ENCODE measurements at places on chromosomes 7 and 10.
A peak's percentile ranks its signal among the peaks of the same experiment; 100 is the strongest.

DNA sequence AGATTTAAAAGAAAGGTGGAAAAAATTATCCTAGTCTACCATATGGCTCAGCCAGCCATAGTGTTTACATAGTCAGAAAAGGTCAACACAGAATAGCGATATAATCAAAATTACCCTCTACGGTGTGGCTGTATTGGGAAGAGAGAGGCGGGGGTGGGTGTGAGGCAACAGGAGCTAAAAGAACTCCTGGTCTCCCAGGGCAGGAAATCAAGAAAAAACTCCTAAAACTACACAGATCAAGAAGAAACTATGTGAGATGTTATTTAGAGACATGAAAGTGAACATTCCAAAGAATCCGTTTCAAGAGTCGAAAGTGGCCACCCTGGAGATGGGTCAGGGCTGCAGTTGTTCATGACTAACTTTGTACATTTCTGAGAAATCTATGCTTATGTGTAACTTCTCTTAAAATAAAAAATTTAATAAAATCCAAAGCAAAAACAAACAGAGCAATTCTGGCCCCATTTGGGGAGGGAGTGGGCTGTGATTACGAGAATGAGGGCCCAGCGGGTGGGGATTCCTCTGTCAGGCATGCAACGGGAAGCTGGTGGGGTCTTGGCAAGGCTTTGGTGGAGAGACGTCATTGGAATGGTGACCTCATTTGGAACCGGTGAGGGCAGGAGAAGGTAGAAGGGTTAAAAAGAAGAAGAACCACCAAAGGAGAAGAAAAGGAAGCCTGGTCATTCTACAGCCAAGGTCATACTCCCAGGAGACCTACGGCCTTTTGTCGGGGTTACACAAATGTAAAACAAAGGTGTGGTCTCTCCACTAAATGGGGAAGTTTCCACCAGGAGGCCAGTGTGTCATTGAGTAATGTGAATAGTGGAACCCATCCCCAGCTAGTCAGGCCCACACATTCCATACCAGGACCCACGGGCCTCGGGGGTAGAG is 71.2 kb upstream of the DUSP5 start:
- peak; percentile 77 for DNase-seq

DNA sequence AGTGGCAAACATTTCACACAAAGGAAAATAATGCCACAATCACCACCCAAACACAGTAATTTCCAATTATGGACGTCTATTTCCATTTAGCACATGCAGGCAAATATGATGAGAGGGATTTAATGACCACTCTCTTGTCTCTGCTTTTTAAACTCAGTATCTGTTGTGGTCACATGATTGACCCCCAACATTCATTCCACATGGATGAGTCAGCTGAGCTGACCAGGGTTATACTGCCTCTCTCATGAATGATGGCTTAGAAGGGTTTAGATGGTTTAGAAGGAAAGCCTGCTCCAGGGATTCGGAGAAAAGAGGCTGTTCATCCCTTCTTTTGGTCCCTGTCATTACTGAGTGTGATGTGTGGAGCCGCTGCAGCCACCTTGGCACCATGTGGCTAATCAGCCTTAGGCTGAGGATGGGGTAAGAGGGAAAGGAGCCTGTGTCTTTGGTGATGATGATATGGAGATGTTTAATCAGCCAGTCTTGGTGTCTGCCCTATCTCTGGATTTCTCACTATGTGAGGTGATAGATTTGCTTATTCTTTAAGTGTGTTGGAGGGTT is 38.2 kb upstream of the JAKMIP3 start:
- DNase-seq: no peak

DNA sequence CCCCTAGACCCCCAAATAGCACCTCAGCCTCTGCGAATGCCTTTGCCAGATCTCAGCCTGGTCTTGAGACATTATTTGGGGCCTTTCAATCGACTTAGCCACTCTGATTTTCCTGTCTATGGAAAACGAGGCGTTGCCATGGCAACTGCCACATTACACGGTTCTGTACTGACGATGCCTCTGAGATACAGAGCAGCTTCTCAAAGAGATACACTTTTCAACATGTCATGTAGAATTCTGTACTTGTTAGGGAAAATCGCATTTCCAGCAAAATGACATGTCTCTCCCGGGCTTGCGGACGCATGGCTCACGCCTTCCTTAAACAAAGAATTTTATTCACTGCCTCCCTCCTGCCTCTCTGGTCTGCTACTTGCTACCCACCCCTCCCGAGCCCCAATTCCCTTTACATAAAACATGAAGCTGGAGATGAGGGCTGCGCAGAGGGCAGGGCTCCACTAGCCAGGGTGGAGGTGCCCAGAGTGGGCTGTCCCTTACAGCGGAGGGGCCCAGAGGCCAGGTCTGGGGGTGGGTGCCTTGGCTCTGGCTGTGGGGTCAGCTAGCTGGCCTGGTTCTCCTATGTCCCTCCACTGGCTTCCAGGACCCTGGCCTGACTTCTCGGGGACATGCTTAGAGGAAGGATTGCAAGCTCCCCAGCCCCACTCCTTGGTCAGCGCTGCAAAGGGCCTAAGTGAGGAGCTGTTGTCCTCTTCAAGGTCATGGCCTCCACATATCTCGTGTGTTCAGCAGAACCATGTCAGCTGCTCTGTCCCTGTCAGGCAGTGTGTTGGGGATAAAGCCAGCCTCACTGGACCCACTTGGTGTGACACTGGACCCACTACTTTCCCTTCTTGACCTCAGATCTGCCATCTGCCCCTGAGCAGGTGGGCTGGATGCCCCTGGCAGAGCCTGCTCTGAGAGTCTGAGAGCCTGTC is 342.5 kb downstream of the RPS24 start:
- no peak for DNase-seq

DNA sequence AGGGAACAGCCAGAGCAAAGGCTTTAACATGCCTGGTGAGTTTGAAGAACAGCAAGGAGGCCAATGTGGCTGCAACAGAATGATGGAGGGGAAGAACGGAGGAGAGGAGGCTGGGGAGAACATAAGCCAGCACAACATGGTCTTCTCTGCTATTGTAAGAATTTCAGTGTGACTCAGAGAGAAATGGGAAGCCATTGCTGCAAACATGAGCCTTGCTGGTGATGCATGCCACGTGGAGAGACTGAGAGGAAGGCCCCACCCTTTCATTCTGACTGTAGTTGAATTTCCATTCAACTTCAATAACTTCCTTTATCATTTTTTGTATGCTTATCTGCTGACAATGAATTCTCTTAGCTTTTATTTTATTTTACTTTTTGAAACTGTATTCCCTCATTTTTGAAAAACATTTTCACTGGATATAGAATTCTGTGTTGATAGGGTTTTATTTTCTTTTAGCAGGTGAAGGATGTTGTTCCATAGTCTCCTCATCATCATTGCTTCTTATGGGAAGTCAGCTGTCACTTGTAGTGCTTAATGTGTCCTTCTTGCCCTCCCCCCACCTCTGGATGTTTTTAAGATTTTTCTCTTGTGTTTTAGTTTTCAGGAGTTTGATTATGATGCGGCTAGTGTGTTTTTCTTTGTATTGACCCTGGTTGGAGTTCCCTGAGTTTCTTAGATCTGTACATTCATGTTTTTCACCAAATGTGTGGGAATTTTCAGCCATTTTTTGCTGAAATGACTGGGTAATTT is 46.4 kb upstream of the LEP start:
- no peak for DNase-seq

DNA sequence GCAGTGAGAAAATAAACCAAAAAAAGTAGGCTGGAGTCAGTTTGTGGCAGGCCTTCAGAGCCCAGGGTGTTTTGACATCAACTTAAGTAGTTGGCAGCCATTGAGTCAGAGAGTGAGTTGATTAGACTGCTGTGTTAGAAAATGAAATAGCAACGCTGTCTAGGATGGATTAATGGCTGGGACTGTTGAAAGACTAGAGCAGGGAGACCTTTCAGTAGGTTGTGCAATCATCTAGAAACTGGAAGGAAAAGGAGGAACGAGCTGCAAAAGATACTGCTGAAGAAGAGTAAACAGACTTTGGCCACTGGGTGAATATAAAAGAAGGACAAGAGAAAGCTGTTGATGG is 28.6 kb upstream of the TRIL start:
- peak; percentile 88 for DNase-seq

- no peak for DNase-seq
These were observed 18.1 kb downstream of the MAD1L1 start for GRCh38 chr7:2214636-2215035.

GRCh38 chr7:35286422-35286821 is 32.5 kb upstream of the TBX20 start:
- DNase-seq: peak; percentile 54

GRCh38 chr10:21991785-21992184 is 11.7 kb downstream of the DNAJC1 start:
- DNase-seq: no peak

GRCh38 chr10:82124713-82125112 is 249.7 kb downstream of the NRG3 start:
- DNase-seq: no peak

DNA sequence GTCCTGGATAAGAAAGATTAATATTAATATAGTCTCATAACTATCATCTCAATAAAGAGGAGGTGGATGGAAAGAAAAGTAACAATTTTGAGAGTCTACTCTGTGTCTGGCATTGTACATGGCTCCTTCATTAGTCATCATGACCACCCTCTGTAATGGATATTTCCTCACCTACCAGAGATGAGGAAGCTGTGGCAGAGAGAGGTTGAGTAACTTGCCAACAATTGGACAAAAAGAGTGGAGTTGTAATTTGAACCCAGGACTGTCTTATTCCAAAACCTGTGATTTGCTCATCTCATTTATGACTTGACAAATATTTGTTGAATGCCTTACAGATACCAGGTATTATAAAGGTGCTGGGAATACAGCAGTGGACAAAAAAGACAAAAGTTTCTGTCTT is 2.1 kb upstream of the IDE start:
- peak; percentile 42 for DNase-seq

- no peak for DNase-seq
These were observed 61.2 kb upstream of the ZNF716 start for GRCh38 chr7:57388761-57389160.

- no peak for DNase-seq
These were observed 1008.8 kb downstream of the KCNMA1 start for GRCh38 chr10:76628801-76629200.

GRCh38 chr10:51433949-51434475 is 265.4 kb downstream of the CSTF2T start:
- no peak for DNase-seq

DNA sequence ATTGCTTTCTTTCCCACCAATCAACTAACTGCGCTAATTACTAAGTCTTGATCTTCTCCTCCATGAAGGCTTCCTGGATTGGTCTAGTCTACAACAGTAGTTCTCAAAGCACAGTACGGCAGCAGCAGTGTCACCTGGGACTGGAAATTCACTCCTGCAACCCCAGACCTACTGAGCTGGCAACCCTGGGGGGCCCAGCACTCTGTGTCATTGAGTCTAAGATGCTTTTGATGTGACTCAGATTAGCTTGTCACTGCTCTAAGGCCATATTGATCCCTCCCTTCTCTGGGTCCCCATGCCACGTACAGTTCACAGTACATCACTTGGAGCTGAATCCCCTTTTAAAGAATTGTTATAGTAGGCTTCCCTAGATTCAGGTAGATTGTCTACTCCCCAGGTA is 65.7 kb upstream of the KMT2C start:
- no peak for DNase-seq

GRCh38 chr7:31075086-31075405 is 22.9 kb downstream of the ADCYAP1R1 start:
- DNase-seq: no peak

DNA sequence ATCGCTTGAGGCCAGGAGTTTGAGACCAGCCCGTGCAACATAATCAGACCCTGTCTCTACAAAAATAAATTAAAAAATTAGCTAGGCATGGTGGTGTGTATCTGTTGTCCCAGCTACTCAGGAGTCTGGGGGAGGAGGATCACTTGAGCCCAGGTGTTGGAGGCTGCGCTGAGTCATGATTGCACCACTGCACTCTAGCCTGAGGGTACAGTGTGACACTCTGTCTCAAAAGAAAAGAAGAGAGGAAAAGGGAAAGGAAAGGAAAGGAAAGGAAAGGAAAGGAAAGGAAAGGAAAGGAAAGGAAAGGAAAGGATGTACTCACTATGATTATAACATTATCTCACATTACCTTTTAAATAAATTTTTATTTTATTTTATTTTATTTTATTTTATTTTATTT is 56.5 kb upstream of the MPP7 start:
- DNase-seq: no peak

DNA sequence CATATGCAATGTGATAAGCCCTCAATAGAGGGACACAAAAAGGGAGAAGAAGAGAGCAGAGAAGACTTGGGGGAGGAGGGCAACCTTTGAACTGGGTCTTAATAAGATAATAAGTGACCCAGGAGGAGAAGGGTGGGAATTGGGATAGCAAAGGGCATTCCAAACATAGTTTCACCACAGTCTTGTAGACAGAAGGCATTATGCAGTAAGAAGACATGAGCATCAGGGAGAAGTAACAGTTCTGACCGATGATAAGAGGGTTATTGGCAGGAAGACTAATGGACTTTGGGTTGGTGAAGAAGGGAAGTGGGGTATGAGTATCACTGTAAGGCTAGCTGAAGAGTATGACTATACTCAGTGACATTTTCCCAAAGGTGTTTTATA is 63.6 kb downstream of the TES start:
- no peak for DNase-seq

- no peak for DNase-seq
These were observed 24.9 kb upstream of the ZC3HAV1L start for GRCh38 chr7:139060695-139061237.

DNA sequence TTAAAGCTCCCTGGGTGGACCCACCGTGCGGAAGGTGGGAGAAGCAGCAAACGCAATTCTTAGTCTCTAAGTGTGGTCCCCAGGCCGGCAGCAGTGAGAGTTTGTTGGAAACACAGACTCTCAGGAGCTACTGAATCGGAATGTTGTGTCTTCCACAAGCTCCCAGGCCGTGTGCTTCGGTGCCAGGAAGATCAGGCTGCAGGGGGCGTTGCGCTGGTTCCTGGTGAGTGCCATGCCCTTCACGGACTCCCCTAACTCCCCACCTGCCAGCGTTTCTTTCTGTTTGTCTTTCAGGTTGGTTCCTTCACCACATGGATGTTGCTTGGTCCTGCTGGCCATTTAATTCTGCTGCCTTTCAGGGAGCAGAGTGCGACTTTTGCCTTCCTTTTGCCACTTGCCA is 91.2 kb upstream of the PITRM1 start:
- no peak for DNase-seq

- DNase-seq: no peak
These were observed 128.1 kb upstream of the UNC5B start for GRCh38 chr10:71084061-71084817.

DNA sequence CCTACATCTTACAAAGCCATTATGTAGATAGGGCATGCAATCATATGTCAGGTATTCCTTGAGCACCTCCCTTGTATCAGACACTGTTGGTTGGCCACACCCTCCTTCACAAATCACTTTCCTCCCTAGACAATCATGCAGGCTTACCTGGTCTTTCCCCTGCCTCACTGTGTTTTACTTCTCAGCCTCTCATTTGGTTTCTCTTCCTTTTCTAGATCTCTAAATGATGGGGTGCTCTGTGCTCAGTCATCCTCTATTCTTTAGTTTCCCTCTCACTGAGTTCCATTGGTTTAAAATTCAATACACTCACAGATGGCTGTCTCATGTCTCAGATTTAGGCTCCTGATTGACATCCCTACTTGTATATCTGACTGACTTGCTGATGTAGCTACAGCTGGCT is 31.4 kb downstream of the ANK3 start:
- DNase-seq: no peak
